ENCODE measurements at places on chromosomes 3 and 15.

GRCh38 chr3:30741889-30742288, 135.5 kb downstream of the TGFBR2 start:
- no peak for DNase-seq

GRCh38 chr15:88843334-88843733, 40.1 kb downstream of the ACAN start:
- DNase-seq, result no peak

GRCh38 chr3:33949074-33949473, 150.6 kb downstream of the PDCD6IP start:
- DNase-seq, result no peak

DNA sequence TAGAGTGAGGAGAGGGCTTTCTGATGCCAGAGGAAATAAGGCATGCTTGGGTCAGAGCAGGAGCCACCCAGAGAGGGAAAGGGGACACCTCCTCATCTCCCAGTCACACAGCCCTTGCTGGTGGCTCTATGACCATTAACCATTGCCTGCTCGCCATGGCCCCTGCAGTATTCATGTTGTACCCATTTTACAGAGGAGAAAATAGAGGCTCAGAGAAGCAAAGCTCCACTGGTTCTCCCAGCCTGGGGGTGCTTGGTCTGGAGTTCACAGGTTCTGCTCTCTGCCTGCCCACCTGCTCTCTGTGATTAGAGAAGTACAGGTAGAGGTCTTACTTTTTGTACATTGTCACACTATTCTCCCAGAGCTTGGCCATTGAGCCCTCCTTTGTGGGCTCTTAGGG, 56.2 kb downstream of the LINGO1 start:
- no peak for DNase-seq

GRCh38 chr3:64109438-64109837, 86.1 kb upstream of the PSMD6 start:
- no peak for DNase-seq

DNA sequence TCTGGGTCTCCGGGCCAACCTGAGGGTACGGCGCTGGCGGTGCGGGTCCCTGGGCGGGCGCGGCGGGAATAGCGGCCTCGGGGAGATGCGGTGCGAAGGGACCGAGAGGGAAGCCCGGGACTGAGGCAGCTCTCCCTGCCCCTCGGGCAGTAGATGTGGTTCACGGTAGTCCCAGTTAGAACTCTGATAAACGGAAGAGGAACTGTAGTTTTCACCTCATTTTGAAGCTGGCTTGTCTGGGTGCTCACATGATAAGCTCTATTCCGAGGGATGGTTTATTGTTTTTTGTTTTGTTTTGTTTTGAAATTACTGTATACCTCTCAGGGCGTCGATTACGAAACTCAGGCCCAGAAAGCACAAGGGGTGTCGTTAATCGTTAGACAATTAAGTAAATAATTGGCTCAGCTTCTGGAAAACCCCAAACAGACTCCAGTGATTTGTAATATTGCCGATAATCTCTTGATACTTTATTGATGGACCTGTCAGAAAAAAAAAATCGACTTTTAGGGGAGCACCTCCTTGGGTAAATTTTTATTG, 413 bp downstream of the NUSAP1 start:
- DNase-seq, result no peak

GRCh38 chr3:10280177-10280529, 12.6 kb downstream of the GHRL start:
- DNase-seq, result no peak

DNA sequence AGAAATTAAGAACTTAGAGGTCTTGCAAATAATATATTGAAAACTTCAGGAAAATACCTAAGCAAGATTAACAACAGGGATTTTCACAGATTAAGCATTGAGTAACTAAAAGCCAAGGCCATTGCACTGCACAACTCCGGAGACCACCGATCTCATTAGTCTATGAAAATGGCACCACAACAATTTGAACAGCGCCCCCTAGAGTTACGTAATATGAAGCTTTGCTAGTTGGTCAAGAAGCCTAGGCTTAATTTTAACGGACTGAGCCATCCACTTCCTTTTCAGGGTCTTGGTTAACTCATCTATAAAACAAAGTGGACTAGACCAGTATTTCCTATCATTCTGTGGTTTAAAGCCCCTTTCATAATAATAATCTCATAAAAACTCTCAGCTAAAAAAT, 24.8 kb downstream of the TMEM212 start:
- DNase-seq, result no peak

GRCh38 chr3:106025151-106025722, 156.4 kb upstream of the CBLB start:
- DNase-seq, result no peak

GRCh38 chr3:31546162-31546561, 13.4 kb downstream of the STT3B start:
- no peak for DNase-seq

DNA sequence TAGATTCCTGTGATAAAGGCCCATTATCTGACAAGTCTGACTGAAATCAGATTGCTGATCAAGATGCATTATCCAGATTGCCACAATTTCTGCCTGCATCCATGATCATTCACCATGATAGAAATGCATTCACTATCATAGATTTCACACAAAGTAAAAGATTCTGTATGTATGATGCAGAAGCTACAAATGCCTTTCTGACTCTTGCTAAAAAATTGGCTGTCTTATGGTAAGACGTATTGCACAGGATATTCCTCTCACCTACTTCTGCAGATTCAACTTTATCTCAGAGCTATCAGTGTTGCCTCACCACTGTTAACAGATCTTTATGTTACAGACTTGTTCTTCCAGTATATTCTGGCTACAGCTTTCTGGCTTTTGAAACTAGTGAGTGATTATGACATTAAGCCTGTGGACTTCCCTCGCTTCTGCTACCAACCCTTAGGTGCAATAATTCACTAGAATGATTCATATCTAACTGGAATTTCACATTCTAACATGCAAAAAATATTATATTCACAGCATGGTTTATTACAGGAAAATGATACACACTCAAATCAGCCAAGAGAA, 955.3 kb downstream of the EPHA3 start:
- no peak for DNase-seq

- no peak for DNase-seq
Observed at GRCh38 chr15:85745525-85746150, 49.1 kb downstream of the KLHL25 start.

GRCh38 chr15:90306560-90306959, 41.1 kb downstream of the NGRN start:
- peak; percentile 35 for DNase-seq

DNA sequence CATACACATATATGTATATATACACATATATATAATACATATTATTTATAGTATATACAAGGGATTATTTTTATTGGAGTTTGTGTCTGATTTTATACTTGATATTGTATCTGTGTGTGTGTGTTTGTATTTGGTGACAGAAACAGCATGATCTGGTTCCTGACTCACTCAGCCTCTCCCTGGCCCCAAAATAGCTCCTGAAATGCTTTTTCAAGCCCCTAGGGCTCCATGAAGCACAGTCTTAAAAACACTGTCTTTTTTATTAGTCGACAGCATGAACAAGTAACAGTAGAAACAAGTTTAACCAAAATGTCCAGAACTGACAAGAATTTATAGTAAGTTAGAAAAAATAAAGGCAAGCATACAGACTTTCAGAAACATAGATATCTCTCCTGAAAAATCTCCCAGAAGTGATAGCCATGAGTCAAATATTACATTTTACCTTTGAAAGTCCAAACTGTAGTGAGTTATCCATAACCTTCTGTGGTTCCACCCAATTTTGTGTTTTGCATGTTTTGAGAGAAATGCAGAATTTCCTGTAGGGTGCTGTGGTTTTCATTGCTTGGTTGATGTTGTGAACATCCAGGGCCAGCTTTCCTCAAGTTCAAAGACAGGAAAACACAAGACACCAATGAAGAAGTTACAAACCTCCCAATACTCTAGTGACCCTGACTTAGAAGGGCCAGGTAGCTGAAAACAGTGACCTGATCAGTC, 98.5 kb upstream of the CCDC80 start:
- DNase-seq, result no peak

- DNase-seq, result no peak
Observed at GRCh38 chr3:157906627-157907026, 199.6 kb downstream of the SHOX2 start.

GRCh38 chr15:26893351-26894065, 26.6 kb downstream of the GABRA5 start:
- no peak for DNase-seq

- DNase-seq, result no peak
Observed at GRCh38 chr3:168161696-168162095, 66.0 kb upstream of the GOLIM4 start.

- DNase-seq, result no peak
Observed at GRCh38 chr3:194941360-194941955, 255.8 kb downstream of the FAM43A start.

DNA sequence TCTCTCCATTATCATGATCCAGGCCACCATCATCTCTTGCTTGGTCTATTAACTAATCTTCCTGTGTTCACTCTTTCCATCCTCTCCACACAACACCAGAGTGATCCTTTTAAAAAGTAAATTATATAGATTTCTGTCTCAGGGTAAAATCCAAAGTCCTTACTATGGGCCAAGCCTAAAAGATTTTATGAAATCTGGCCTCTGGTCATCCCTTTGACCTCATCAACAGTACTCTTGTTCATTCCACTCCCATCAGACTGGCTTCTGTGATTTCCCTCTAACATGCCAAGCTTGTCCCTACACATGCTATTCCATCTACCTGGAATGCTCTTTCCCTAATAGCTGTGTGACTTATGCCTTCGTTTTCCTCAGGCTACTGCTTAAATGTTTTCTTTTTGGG, 8.3 kb upstream of the TIPARP start:
- no peak for DNase-seq

DNA sequence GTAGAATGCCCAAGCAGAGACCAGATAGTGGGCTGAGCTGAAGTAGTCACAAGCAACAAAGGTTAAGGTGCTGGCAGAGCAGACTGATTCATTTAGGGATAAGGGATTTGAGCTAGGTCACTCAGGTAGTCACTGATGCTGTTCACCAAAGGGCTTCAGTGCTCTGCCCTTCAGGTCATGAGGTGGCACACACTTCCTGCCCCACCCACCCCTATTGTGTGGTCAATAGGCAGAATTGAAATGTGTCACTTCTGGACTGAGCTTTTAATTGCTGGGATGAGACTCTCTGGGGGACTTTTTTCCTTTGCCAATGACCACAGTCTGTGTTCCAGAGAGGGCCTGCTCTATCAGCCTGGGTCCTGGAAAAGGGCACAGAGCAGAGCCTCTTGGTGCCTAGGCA, 2.9 kb upstream of the DIS3L start:
- DNase-seq, result no peak

DNA sequence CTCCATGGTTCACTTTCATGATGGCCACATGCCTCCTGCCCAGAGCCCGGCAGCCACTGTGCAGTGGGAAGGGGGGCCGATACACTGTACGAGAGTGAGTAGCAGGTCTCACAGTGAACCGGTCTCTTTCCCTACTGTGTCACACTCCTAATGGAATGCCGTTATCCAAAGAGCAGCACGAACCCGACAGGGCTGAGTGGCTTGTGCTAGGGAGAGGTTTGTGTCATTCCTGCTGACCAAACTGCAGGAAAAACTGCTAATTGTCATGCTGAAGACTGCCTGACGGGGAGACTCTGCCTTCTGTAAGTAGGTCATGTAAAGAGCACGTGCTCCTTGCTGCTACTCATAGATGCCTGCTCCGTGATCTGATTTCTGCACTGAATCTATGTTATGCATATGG, 105.1 kb downstream of the ARPP21 start:
- DNase-seq, result no peak

- DNase-seq, result no peak
Observed at GRCh38 chr3:108006077-108006771, 84.6 kb downstream of the CD47 start.

DNA sequence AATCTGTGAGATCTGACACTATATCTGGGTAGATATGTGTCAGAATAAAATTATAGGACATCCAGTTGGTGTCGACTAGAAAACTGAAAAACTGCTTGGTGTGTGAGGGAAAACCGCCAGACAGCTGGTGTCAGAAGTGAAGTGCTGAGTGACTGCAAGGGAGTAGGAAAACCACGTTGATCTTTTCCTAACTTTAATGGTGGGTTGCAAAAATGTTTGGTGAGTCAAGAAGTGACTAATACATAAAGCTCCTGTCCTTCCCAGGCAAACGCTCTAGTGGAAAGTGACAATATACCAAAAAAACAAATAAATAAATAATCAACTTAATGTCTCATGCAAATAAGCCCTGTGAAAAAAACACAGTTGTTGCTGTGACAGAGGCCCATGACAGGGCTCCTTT, 7.3 kb upstream of the CD96 start:
- DNase-seq, result no peak

- no peak for DNase-seq
Observed at GRCh38 chr3:41158947-41159346, 40.4 kb upstream of the CTNNB1 start.

- DNase-seq, result no peak
Observed at GRCh38 chr15:68078365-68078764, 24.2 kb downstream of the PIAS1 start.

GRCh38 chr3:126257984-126258383, 77.6 kb upstream of the ALDH1L1 start:
- no peak for DNase-seq

GRCh38 chr3:100073714-100074307, 40.5 kb downstream of the FILIP1L start:
- no peak for DNase-seq

GRCh38 chr3:51703761-51704510, 2.9 kb upstream of the GRM2 start:
- no peak for DNase-seq

GRCh38 chr3:12981306-12982275, 91.6 kb downstream of the IQSEC1 start:
- no peak for DNase-seq

DNA sequence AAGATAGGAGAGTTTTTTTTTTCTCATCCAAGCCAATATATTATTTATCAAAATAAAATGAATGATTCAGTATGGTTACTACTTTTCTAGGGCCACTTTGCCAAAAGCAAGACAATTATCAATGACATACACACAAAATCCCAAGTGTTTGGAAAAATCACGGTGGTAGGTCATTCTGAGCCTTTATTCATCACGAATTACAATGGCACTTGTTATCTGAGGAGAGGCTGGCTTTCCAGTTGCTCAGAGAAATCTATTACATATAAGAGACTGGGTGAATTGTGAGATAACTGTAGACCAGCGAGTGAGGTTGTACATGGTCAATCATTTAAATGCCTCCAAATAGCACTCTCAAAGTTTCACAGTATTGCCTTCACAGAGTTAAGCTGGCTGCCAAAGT, 20.4 kb upstream of the FGF12 start:
- no peak for DNase-seq

- DNase-seq, result no peak
Observed at GRCh38 chr15:71549091-71549490, 261.3 kb upstream of the NR2E3 start.

GRCh38 chr3:2446146-2446545, 347.5 kb downstream of the CNTN4 start:
- no peak for DNase-seq

DNA sequence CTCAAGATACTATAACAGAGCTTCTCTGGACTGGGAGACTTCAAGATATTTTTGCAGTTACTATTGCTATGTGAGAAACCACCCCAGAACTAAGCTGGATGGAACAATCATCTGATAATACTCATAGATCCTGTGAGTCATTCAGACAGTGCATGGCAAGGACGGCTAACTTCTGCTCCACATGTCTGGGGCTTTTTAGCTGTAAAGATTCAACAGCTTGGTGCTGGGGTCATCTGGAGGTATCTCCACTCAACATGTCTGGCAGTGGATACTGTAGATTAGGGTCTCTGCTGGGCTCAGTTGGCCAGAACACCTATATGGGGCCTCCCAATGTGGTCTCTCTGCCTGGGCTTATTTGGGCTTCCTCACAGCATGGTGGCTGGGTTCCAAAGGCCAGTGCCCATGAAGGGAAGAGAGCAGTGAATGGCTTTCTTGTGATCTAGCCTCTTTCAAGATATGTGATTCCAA, 117.3 kb upstream of the SLC7A14 start:
- no peak for DNase-seq

- no peak for DNase-seq
Observed at GRCh38 chr15:99682455-99682854, 50.8 kb downstream of the LYSMD4 start.
